ENCODE measurements at places on chromosomes 5 and 9.

GRCh38 chr5:143576711-143577484 lies 173.4 kb upstream of the NR3C1 start:
- DNase-seq = no peak

DNA sequence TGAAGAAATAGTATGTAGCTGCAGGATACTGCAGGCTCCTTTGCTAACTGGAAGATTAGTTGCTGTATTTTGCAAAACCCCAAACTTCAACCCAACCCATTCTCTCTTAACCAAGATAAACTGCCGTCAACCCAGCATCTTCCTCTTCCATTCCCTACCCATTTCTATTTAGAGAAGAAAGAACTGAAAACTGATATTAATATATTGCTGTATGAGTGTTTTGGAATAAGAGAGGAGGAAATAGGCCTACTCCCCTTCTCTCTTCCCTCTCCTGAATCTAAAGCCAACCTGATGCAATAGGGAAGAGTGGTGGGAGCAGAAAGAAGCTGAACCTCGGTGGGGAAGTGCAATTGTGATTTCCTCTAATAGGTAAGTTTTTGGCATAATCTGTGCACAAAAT lies 83.7 kb downstream of the TMEM215 start:
- DNase-seq = no peak

DNA sequence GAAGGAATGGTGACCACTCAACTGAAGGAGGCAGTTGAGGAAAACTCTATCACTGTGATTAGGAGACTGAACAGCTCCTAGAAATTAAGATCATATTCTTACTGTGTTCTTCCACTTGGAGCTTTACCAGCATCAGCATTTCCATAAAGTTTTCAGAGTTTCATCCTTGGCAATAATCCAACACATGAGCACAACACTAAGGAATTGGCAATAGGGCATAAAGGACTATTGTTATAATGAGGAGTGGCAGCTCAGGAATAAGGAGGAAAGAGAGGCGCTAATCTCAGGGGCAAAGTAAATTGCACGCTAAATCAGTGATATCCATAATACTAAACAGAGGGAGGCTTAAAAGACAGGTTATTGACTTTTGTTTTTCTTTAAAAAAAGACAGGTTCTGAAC lies 338.9 kb downstream of the EFNA5 start:
- no peak for DNase-seq

DNA sequence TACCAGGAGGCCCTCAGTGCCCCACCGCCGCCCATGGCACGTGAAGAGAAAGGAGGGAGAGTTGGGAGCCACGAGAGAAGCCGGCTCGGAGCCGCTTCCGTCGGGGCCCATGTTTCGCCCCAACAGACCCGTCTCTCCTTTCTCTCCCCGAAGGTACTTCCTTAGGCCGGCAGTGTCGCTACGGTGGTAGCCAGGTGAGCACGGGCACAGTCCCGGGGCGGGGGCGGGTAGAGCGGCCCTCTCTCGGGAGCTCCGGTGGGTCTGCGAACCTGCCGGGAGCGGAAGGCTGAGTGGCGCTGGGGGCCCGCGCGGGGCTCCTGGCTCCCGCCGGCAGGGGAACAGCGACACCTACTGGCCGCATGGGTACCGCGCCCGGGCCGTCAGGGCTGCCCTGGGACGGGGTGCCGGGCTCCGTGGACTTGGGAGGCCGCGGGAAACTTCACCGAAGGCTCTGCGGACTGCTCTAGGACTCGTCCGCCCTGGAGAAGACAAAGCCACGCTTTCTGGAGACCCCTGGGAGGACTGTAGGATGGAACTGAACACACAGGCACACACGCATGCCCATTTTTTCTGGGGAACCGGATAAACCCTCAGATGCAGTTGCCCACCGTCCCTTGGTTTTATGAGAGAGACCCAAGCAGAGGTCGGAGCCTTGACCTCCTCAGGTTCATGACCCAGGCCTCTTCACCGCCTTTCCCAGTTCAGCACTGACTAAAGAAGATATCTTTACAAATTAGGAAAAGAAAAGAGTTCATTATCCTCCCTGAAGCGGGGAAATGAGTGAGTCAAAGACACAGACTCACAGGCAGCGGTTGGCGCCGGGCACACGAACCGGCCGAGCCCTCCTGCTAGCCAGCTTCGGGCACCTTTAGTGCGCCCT lies 202.5 kb downstream of the MEF2C start:
- DNase-seq = peak; percentile 75

- no peak for DNase-seq
These were observed 173.4 kb upstream of the CDH12 start for GRCh38 chr5:23026252-23027170.

GRCh38 chr9:117783828-117784227 lies 79.6 kb downstream of the TLR4 start:
- DNase-seq = no peak

DNA sequence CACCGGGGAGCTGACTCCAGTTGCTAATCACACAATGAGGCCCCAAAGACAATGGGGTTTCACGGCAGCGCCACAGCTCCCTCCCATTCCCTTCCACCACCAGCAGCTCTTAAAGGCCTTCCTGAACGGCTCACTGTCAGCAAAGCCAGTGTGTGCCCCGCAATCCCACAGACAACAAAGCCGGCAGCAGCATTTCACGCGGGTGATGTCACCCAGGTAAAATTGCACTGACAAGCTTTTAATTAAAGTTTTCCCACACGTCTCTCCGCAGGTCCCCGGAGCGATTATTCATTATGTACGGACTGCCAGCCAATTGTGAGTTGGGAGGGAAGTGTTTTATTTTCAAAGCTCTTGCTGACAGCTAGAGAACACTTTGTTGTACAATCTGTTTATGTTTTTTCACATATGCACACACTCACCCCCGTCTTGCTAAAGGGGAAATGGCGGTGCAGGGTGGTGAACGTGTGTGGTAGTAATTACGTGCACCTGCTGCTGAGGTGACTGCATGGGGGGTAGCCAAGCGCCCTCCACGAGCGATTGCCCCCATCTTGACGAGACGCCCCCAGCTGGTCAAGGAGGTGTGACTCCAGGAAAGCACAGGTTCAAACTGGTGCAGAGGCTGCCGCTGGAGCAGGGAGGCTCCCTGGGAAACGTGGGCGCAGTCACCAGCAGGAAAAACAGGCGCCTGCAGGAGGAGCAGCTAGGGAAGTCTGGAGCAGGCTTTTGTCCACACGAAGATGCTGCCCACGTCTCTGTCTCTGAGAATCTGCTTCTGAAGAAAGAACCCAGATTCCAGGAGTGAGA lies 65.0 kb downstream of the IRX2 start:
- no peak for DNase-seq

DNA sequence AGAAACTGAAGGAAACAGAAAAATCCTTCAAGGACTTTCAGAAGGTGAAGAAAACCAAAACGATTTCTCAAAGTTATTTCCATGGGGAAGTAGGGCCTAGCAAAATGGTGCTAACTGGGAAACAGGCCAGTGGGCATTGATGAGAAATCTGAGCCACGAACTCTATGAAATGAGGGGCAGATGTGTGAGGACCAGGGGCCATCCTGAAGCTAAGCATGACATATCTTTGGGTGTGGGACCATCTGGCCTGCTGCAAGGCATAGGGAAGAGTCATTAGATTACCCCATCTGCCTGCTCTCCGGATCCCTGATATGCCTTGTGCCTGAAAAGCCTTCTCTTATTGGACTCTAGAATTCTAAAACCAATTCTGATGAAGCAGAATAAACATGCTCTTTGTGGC lies 143.8 kb downstream of the PALM2AKAP2 start:
- no peak for DNase-seq

GRCh38 chr5:153784277-153784676 lies 254.4 kb downstream of the FAM114A2 start:
- no peak for DNase-seq

- DNase-seq = no peak
These were observed 11.6 kb upstream of the ECM2 start for GRCh38 chr9:92547356-92547755.

DNA sequence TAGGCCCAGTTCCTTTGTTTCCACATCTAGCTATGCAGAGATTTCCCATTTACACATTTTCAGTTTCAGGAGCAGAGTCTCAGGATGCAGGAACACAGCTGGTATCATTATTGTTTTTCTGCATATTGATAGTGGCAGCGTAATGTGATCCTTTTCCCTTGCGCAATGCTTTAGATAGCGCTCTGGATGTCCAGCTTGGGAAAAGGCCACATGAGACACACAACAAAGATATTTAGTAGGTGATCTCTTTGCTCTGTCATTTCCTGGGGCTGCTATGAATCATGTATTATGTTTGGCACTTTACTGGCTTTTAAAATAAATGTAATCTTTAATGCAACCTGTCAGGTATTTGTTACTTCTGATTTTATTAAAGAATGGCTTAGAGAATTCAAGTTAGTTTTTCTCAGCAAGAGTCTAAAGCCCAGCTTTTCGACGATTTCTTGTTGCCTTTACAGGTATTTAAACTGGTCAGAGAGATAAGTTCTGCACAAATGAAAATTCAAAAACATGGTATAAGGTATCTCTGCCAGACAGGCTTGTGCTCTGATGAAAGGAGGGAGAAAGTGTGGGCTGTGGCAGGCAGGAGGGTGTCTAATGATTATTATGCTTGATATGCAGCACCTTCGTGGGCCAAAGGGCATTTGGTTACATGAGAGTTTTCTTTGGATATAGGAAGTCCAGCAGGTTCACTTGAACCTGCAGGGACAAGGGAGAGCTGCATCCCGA lies 42.2 kb downstream of the PTTG1 start:
- no peak for DNase-seq

DNA sequence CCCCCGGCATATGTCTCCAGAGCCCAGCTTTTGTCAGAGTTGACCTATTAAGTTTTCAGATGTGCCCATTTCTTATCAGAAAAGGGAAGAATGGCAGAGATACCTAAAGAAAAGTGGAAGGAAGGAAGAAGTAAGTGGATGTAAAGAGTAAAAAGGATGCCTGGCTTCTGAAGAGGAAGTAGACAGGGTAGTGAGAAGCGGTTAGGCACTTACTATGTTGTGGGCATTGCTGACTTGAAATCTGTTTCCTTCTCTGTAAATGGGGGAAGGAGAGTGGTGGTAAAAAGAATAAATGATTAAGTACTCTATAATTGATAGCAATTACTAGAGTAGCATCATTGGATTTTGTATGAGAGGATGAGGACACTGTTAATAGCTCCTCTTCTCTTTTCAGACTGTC lies 9.9 kb downstream of the ANP32B start:
- DNase-seq = no peak

GRCh38 chr9:109463924-109464625 lies 34.0 kb downstream of the PTPN3 start:
- DNase-seq = no peak

GRCh38 chr9:16811987-16812685 lies 58.3 kb downstream of the BNC2 start:
- no peak for DNase-seq

DNA sequence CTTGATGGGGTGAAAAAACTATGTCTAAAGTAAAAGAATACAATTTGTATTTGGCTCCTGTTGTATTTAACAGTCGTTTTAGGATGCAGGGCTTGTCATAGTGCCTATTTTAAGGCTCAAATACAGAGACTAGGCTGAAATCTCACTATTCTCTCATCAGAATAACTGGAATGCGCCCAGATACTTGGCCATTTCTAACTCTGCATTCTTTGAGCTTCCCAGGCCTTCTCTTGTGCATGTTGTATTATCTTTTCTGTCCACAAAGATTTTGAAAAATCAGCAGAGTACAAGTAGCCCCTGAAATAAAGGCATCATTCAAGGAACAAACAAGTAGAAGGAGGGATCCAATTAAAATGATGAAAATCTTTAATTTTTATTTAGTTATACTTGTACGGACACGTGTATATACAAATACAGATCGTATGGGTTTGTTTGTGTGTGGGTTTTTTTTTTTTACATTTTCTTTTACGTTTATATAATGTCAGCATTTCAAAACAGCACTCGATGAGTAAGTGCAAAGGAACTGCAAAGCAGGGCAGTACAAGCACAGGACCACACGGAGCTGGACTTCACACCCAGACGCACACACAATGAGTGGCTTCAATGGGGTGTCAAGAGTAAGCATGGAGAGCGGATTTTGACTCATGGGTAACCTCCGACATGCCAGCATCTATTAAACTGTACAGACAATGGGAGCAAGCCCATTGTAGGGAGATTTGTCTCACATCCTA lies 294.0 kb downstream of the EFNA5 start:
- DNase-seq = no peak

- DNase-seq = no peak
These were observed 2190.4 kb downstream of the MAT2B start for GRCh38 chr5:165695796-165696195.

- DNase-seq = no peak
These were observed 329 bp downstream of the SYK start for GRCh38 chr9:90801973-90802322.

Measured in stimulated activated CD8-positive, alpha-beta memory T cell treated with anti-CD3 and anti-CD28 coated beads, Interleukin-7, amount 100 ng/mL, for 24 hours (primary cell).